ENCODE measurements at places on chromosomes 2 and 18. TPM values are rescaled to one million over a fixed set of nuclear protein-coding genes. Genes with fewer than 3 reads are reported as not detected.

Gene WNT6
- total RNA-seq: not detected

Gene HOXD13
- 0.24 TPM for total RNA-seq

Gene BMP10
- not detected for total RNA-seq

Gene POTEJ
- not detected for total RNA-seq

Gene ZNF532
- total RNA-seq: 29.1 TPM

Gene UGT1A10
- total RNA-seq: 0.26 TPM

Gene FER1L5
- not detected for total RNA-seq

Gene TIA1
- 47.2 TPM for total RNA-seq

Gene ZNF385B
- total RNA-seq: 0.20 TPM

Gene ALLC
- not detected for total RNA-seq

Gene XIRP2
- total RNA-seq: not detected

Gene POTEC
- total RNA-seq: not detected

Gene MARS2
- total RNA-seq: 11.6 TPM

Gene SOWAHC
- total RNA-seq: 21.1 TPM

Gene G6PC2
- not detected for total RNA-seq
